ENCODE measurements at places on chromosomes 1 and 21. TPM values are rescaled to one million over a fixed set of nuclear protein-coding genes. Genes with fewer than 3 reads are reported as not detected.

DNA sequence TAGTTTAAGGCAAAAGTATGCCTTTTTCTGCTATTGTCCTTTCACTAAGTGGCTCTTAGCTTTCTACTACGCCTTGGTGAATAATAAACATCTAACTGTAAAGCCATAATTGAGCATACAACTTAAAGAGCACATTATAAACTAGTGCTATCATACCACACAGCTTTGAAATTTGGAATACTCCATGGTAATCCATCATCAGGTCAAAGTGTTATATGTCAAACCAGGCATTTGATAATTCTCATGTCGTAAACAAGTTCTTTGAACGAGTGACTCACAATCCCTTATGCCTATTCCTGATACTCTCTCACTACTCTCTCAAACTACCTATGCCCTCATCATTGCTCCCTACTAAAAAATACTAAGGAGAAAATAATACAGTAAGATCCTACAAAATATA lies 60.3 kb upstream of the FMN2 start:
- no peak for DNase-seq

DNA sequence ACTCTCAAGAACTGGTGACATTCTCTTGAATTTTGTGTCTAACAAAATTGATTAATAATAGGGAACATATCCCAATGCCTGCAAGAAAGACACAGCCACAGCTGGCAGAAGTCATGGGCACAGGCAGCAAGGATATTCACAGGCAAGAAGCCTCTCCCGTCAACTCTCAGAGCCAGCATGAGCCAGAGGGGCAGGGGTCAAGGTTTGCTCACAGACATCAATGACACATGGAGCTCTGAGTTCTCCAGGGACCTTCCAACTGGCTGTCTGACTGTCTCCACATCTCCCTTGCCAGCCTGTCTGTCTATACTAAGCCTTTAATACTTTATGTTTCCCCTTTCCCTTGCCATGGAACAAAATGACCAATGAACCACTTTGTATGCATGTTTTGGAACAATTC lies 101.5 kb upstream of the RAB4A start:
- DNase-seq: no peak

DNA sequence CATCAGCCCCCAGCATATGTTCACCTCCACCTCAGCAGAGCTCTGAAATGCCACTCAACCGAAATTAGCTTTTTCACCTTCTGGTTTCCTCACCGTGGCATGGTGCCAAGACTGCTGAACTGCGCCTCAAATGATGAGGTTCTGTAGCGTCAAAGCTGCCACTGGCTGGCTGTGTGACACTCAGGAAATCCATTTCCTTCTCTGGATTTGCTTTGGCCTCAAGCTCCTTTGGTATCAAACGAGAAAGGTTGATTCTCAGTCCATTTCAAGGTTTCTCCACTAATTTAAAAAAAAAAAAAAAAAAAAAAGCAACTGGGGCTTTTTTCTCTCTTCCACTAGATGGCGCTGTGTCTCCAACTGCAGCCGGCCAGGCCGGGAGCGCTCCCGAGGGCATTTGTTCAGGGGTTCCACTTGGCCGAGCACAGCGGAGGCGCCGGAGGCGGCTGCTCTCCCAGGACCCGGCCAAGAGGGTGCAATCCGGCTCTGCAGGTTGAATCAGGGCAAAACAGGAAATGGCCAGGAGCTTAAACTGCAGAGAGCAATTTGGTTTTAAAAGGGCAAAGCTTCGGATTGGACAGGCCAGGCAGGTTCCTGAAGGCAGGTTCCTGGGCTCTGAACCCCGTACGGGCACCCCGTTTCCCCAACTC lies 26.5 kb upstream of the PLA2G2C start:
- peak; percentile 65 for DNase-seq

Gene CCDC185
- total RNA-seq: not detected

DNA sequence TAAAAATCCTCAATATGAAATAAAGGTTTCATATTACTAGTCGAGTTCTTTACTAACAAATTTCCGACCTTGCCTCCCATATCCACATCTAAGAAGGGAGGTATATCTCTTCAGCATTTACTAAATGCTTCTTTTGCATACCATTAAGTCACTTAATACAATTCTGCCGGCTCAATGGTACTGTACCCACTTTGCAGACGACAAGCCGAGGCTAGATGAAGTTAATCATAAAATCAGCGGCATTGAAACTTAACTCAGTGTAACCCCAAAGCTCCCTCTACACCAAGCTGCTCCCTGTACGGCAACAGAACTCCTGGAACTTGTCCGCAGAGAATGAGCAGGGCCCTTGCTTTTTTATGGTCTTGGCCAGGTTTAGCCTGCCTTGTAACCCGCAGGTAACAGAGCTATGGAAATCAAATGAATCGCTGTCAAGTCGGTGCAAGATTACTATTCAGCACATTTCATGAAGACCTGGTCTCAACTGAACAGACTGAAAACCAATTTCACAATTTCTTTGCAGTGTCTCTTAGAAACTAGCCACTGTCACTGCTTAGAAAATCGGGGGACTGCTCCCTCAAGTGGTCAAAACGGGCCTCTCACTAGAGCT lies 738 bp downstream of the INTS7 start:
- DNase-seq: no peak

Gene GRHL3
- not detected for total RNA-seq

GRCh38 chr1:164609089-164609488 lies 50.1 kb downstream of the PBX1 start:
- DNase-seq: no peak

- no peak for DNase-seq
Measured at GRCh38 chr21:35565204-35565611, 495.1 kb downstream of the SETD4 start.

GRCh38 chr1:193111641-193112090 lies 6.5 kb upstream of the GLRX2 start:
- DNase-seq: no peak

Gene KRTAP10-9
- not detected for total RNA-seq

GRCh38 chr1:59116920-59117542 lies 179.9 kb upstream of the FGGY start:
- DNase-seq: no peak

Gene STYXL2
- not detected for total RNA-seq

Gene OSCP1
- total RNA-seq: 1.1 TPM

Gene LCE6A
- total RNA-seq: not detected

- no peak for DNase-seq
Measured at GRCh38 chr1:226350519-226350865, 41.5 kb upstream of the LIN9 start.

Gene AMY2A
- total RNA-seq: not detected

GRCh38 chr1:108590957-108591356 lies 31.1 kb downstream of the EEIG2 start:
- no peak for DNase-seq

- DNase-seq: no peak
Measured at GRCh38 chr1:234279021-234279420, 94.2 kb upstream of the COA6 start.

Gene TMPRSS2
- not detected for total RNA-seq

Gene ILDR2
- 4.3 TPM for total RNA-seq

- DNase-seq: no peak
Measured at GRCh38 chr1:197768014-197768805, 7.1 kb downstream of the DENND1B start.

DNA sequence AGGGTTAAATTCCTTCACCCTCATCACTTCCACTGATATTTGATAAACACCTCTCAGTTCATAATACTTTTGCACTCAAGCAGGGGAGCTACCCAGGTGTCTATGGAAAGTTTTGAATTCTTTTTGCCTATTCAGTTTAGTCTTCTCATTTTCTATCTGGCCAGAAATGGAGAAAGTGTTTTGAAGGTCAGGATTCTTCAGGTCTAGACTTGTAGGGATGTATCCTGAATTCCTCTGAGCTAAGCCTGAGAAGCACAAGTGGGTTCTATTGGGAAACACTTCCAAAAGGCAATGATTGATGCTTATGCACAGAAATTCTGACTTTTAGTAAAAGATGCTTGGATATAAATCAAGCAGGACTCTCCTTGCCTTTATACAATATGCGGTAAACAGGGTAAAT lies 217.8 kb upstream of the HOOK1 start:
- DNase-seq: no peak

Gene KCNE2
- not detected for total RNA-seq

- no peak for DNase-seq
Measured at GRCh38 chr1:66617362-66618184, 83.6 kb downstream of the SGIP1 start.

- no peak for DNase-seq
Measured at GRCh38 chr1:169779150-169779549, 15.6 kb downstream of the METTL18 start.

- no peak for DNase-seq
Measured at GRCh38 chr1:12677565-12677964, 33.7 kb downstream of the AADACL4 start.

DNA sequence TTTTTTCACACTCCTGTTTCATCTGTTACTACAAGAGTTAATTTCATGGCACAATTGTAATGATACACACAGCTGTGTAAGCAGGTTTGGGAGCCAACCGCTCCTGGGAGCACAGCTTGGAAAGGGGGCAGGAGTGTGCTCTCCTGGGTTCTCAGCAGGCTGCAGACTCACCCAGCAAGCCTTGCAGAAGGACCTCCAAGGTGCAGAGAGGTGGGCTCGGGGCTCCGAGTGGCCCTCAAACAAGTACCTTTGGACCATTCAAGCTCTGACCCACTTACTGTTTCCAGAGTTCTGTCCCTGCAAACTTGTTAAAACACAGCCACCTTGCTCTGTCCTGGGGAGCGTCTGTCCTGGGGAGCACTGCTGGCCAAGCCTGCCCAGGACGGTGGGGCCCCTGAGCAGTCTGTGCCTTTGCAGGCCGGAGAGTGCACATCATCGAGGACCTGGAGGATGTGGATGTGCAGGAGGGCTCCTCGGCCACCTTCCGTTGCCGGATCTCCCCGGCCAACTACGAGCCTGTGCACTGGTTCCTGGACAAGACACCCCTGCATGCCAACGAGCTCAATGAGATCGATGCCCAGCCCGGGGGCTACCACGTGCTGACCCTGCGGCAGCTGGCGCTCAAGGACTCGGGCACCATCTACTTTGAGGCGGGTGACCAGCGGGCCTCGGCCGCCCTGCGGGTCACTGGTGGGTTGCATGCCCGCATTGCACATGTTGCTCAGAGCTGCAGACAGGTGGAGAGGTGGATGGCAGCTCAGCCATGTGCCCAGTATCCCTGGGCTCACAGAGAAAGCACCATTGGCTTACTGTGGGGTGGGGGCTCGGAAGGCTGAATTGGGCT lies 78.0 kb downstream of the OBSCN start:
- DNase-seq: peak; percentile 22

GRCh38 chr1:46487818-46488218 lies 1.8 kb upstream of the DMBX1 start:
- DNase-seq: peak; percentile 35

Gene CDK18
- 9.9 TPM for total RNA-seq

Gene MEX3A
- total RNA-seq: 0.09 TPM

GRCh38 chr1:60848583-60849188 lies 233.7 kb upstream of the NFIA start:
- no peak for DNase-seq

Gene NCAM2
- total RNA-seq: not detected

DNA sequence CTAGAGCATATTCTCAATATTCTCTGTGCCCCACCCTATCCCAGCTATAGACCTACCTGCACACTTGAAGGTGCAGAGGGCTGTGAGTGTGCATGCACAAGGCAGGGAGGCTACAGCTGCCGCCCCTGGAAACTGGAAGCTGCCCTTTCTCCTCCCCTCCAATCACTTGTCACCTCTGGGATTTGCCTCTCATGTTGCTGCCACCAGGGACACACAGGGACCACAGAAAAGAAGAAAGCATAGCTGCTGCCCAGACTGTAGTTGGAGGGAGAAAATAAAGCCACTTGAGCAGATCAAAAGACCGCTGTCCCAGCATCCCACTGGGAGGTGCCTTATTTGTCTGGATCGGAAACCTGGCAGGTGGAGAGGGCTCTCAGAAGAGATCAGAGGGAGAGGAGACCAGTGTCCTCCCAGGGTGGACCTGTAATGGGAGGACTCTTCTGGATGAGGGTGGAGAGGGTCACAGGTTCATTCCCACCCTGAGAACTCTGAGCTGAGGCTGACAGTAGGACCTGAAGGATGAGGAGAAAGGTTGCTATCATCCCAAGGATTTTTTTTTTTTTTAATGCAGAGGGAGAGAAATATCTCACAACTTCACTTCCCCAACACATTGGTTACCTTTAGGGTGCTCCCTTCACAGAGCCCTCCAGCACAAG lies 7.6 kb upstream of the INPP5B start:
- DNase-seq: no peak

GRCh38 chr1:152047730-152048415 lies 11.1 kb upstream of the S100A11 start:
- DNase-seq: peak; percentile 81

- DNase-seq: no peak
Measured at GRCh38 chr1:214923278-214923915, 159.1 kb upstream of the KCNK2 start.

- no peak for DNase-seq
Measured at GRCh38 chr1:4594286-4594991, 60.0 kb upstream of the AJAP1 start.

DNA sequence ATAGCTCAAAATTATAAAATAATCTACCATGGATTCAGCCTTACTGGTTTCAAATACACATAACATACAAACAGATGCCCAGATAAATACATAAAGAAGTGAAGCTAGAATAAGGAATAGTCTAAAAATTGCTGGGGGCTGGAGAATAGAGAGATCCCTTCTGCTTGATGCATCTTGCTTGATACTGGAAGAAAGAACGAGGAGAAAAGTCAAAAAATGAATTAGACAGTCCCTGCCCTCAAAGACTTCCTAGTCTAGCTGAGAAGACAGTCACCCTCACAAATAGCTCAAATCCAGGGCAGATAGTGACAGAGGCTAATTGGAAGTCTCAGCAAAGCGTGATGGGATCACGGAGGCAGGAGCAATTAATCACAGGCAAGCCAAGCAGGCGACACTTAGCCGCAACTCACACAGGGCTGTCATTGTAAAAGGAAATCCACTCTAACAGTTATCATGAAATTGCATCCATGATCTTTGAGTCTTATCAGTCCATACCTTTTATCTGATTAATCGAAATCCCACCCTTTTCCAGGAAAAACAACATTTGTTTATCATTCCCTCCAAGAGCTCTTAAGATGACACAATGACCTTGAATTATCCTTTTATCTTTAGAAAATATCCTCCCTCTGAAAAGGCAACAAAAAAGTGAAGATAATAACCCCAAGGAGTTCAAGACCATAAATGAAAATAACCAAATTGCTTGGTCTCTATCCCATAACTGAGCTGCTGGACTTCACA lies 59.7 kb upstream of the TIAM1 start:
- DNase-seq: no peak

GRCh38 chr1:220872296-220872695 lies 6.9 kb upstream of the HLX start:
- DNase-seq: no peak

DNA sequence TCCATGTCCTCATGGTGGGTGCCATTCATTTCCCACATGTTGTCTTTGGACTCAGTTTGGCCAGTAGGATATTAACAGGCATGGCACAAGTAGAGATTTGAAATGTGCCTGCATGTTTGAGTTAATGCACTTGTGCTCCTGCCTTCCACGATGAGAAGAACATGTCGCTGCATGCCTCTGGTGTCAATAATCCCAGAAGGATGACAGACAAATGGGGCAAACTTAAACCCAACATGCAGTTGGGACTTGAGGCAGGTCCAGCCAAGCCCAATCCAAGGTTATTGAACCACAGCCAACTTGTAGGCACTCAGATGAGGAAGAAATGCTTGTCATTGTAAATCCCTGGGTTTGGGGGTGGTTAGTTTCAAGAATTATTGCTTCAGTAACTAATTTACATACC lies 174.6 kb downstream of the TRIM33 start:
- DNase-seq: no peak

Gene MTARC1
- not detected for total RNA-seq

- DNase-seq: no peak
Measured at GRCh38 chr1:81540216-81540615, 260.5 kb upstream of the ADGRL2 start.

Gene PTGS2
- not detected for total RNA-seq
